ENCODE measurements at places on chromosomes 5 and 9.

DNA sequence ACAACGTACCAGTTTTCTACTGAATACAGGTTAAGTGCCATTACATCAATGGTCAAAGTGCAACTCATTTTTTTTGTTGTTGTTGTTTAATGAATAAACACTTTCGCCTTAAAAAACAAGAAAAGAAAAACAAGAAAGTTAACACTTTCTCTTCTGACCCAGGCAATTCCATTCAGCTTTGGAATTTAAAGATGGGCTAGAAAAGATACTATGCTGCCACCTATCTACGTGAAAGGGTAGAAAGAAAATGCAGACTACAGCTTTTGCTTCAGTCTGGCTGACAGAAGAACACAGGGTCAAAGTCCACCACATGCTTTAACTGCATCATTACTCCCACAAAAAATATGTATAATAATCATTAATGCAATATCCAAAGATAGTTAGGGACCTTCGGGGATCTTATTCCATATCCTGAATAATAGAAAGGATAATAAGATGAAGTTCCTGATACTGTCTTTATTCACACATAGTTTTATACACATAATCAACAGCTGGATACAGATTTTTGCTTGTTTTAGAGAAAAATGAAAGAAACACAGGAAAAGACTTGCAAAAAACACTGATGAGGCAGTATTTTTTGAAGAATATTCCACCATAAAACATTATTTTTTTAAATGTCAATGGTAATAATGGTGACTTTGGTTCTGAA lies 40.4 kb downstream of the ZDHHC21 start:
- DNase-seq = no peak

- no peak for DNase-seq
These were observed 7.2 kb downstream of the GAPT start for GRCh38 chr5:58498340-58498942.

GRCh38 chr5:158898185-158899177 lies 201.2 kb downstream of the EBF1 start:
- no peak for DNase-seq

DNA sequence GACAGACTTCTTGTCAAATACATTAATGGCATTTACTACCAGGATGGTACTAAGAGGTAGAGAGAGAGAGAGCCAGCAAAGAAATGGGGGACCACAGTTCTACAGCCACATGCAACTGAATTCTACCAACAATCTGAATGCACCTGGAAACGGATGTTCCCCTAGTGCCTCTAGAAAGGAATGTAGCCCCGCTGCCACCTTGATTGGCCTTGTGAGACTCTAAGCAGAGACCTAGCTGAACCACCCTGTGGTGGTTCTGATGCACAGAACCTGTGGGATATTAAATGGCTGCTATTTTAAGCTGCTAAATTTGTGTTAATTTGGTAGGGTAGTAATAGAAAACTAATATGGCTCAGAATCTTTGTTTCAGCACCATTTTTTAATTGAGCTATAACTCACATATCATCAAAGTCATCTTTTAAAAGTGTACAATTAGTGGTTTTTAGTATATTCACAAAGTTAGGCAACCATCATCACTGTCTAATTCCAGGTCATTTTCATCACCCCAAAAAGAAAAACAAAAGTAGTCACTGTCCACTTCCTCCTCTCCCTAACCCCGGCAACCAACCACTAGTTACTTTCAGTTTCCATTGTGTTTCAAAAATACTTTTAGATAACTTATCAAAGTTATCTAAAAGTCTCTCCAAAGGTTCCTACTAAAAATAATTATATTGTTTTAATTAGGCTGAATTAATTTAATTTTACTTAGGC lies 51.7 kb downstream of the CPLANE1 start:
- DNase-seq = no peak

- no peak for DNase-seq
These were observed 188.5 kb upstream of the SNX2 start for GRCh38 chr5:122586351-122586750.

GRCh38 chr9:132673355-132673754 lies 3.1 kb downstream of the GTF3C4 start:
- DNase-seq = no peak

Data from NCI-H1436 treated with DMSO at 0.1 percent for 48 hours (cell line).